ENCODE measurements at places on chromosomes 3 and 15.

DNA sequence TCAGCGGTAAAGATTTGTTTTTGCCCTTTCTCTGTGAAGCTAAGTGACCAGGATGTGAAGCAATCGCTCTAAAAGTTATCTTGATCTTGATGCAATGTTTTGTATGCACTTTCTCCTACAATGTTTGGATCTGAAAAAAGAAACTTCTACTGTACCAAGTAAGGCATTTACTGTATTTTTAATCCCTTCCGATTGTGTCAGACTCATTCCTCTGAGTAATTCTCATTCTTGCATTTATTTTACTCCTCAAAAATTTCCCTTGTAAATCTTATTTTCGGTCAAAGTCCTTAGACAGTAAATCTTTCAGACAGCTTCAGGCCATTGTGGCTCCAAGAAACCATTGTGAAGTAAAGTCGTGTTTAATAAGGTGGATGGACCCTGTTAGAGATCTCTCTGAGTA lies 141.9 kb downstream of the TP63 start:
- DNase-seq, result no peak

DNA sequence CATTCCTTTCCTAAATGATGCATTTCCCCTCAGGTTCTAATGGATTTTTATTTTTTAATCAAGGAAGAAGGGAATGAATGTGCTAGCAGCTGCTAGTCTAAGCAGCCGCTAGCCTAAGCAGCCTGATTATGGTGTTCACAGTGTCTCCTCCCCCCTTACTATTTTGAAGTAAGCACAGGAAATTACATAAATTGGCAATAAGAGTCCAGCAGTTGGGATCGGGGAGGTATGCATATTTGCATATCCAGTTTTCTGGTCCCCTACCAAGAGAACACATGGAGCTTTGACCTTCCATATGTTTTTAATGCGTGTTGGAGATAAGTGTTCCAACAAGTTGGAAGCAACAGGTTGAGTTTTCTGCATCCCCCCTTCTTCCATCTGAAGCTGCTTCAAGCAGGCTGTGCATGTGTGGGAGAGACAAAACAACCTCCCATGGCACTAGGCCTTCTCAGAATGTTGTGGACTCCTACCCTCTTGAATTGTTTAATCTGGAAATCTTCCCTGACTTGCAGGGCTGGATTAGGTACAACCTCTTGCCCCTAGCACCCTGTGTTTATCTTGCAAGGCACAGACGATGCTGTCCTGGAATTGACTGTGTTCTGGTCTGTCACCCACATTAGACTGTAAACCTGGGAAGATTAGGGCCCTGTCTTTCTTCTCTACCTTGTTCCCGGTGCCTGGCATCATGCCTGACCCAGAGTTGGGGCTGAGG lies 124.8 kb upstream of the LRIG1 start:
- DNase-seq, result peak; percentile 59

- DNase-seq, result no peak
These were observed 976 bp upstream of the NUP210 start for GRCh38 chr3:13420831-13421765.

DNA sequence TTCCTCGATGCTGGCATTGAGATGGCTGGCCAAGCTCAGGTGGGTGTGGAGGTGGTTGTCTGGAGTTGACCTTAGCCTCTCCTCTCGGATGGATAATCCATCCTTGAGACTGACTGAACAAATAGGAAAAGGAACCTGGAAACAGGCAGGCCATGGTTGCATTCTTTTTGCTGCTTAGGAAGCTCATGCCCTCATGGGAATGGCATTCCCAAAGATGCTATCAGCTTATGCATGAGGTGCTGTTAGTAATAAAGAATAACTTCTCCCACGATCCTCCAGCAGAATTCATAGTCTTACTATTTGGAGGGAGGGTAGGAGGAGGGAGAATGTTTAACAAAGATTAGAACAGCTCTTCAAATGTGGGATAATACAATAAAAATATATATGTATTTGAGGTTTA lies 303.0 kb upstream of the TPM1 start:
- DNase-seq, result no peak

GRCh38 chr3:21847005-21847404 lies 96.0 kb upstream of the ZNF385D start:
- no peak for DNase-seq

GRCh38 chr15:77836121-77836692 lies 203.5 kb upstream of the LINGO1 start:
- no peak for DNase-seq

- no peak for DNase-seq
These were observed 112.3 kb upstream of the PHLDB2 start for GRCh38 chr3:111746772-111747171.

GRCh38 chr3:186909078-186909853 lies 21.1 kb upstream of the ST6GAL1 start:
- DNase-seq, result no peak

GRCh38 chr3:196519718-196520082 lies 4.6 kb upstream of the SMCO1 start:
- no peak for DNase-seq

GRCh38 chr15:30929064-30929669 lies 25.5 kb downstream of the FAN1 start:
- no peak for DNase-seq
